Right hindlimb (tissue), 1 donor: ENCODE measurements at places on chromosomes 7 and 10.

DNA sequence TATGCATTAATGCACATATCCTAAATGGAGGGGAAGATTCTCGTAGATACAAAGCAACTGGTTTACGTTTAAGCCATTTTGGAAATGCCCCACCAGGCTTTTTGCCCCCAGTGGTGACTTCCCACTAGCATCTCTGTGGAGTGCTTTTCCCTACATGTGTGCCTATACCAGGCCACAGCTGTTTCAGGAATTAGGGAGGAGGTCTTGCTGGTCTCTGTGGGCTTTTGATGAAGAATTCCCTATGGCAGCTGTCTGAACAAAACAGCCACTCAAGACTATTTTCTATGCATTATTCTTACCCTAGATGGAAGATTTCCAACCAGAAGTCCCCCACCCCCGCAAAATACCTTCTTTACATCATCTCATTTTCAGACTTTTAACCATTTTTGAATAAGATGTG lies 52.0 kb upstream of the NMT2 start:
- no peak for DNase-seq

GRCh38 chr7:46208635-46209525 lies 287.8 kb upstream of the IGFBP3 start:
- peak; percentile 61 for DNase-seq

- no peak for DNase-seq
Measured at GRCh38 chr10:71724539-71724938, 5.0 kb upstream of the C10orf105 start.

GRCh38 chr7:119033641-119034040 lies 809.1 kb downstream of the ANKRD7 start:
- DNase-seq = no peak

- DNase-seq = no peak
Measured at GRCh38 chr7:56026538-56026937, 24.7 kb downstream of the PSPH start.

DNA sequence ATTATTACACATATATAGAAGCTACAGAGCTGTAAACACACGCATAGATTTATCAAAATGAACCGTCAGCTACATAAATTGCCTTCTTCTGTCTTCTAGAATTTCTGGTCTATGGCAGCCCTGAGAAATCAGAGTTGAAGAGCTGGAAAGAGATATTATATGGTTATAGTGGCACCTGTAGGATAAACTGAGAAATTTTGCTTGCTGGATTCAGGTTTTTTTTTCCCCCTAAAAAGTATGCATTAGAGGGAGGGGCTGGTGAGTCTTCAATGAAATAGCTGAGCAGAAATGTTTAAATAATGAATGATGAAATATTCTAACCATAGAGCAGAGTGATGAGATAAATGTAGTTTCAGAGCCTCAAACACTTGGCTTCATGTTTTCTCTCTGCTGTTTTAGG lies 78.0 kb upstream of the DYNC1I1 start:
- DNase-seq = no peak

GRCh38 chr10:131352765-131353290 lies 41.3 kb upstream of the TCERG1L start:
- DNase-seq = no peak

- no peak for DNase-seq
Measured at GRCh38 chr10:37856881-37857286, 526 bp downstream of the ZNF248 start.

DNA sequence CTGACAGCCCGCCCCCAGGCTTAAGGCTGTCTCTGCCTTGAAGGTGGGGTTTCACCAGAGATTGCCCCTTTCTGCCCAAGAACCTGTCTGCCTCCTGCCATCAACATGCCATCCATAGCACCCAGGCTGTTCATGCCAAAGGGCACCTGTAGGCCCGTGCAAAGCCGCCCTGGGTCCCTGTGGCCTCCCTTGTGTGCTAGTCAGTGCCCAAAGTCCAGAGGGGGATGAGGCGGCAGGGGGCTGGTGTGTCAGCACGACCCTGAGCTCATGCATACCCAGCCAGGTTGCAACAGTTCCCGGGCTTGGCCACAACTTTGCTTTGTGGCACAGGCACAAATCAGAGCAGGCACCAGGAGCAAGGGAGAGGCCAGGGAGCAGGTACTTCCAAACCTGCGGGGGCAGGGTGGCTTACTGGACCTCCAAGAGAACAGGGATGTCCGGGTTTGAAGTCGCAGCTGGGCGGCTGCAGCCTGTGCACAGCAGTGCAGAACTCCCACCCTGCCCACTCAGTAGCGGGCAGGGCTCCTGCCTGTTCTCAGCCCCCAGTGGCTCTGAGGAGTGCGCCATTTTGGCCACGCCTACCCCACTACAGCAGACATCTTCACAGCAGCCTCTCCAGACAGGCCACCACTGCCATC lies 671.1 kb upstream of the GRM3 start:
- DNase-seq = no peak

DNA sequence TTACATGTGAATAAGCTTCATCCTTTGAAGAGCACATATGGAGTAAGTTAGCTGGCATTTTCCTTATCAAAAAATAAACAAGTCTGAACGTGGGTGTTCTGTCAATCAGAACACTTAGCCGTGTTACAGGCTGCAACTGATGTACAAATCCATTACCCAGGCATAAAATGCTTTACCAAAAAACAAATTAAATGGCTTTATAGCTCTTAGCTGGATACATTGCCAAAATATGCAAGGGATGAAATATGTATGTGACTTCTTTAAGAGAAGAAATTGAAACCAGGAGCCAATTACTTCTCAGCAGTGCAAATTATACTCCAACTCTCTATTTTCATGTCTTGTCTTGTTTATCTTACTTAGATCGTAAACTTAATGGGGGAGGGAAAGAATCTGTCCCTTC lies 214.8 kb downstream of the DGKB start:
- no peak for DNase-seq

GRCh38 chr7:86558680-86559501 lies 84.8 kb upstream of the GRM3 start:
- DNase-seq = no peak

- DNase-seq = peak; percentile 60
Measured at GRCh38 chr7:1251796-1252539, 19.3 kb downstream of the UNCX start.

DNA sequence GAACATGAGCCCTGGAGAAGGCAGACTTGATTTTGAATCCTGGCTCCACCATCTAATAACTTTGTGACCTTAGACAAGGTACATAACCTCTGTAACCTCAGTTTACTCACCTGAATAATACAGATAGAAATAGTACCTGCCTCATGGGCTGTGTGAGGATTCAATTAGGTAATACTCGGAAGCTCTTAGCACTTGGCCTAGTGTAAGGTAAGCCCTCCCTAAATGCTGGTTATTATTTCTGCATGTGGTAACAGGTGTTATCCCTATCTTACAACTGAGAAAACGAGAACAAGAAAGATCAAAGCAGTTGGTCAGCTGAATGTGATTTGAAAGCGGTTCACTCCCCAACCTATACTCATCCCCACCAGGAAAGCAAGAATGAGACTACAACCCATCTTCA lies 28.7 kb upstream of the ACSL5 start:
- no peak for DNase-seq

GRCh38 chr7:1777122-1777521 lies 107.0 kb downstream of the ELFN1 start:
- no peak for DNase-seq

- no peak for DNase-seq
Measured at GRCh38 chr10:104234934-104235333, 2.8 kb upstream of the CFAP43 start.
